Pancreas (tissue), 10 donors: ENCODE measurements at places on chromosomes 6 and 20. TPM values are rescaled to one million over a fixed set of nuclear protein-coding genes. Genes with fewer than 3 reads are reported as not detected.

SOX18 gene
- total RNA-seq, result 4.6 TPM

HLA-DQB1 gene
- 3.2 TPM for total RNA-seq

ADTRP gene
- total RNA-seq, result 0.13 TPM

DNA sequence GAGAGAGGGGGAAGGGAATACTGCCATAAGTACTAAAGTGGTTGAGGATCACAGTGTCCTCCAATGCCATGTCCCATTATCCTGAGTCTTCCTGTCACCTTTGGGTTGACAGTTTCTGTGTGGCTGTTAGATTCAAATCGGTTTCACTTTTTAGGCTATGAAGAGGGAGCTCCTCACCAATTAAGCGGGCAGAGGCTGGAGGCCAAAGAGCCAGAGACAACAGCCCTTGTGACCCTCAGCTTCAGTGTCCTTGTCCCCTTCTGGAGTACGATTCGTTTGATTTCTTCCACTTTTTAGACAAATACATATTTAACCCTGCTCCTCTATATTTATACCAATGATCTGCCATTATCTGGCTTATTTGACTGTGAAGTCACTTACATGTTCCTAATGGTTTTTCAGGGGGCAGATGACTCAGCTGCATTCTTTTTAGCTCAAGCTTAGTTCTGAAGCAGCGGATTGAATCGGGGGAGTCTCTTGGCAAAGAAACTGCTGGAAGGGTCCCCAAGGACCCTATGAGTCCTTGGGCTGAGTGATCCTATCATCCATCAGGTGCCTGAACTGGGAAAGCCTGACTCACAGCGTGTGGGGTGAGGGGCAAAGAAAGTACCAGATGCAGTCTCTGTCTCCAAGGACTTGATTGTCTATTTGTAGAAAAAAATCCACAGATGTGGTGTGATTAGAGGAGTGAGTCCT, 18.2 kb downstream of the FERMT1 start:
- no peak for DNase-seq

DNA sequence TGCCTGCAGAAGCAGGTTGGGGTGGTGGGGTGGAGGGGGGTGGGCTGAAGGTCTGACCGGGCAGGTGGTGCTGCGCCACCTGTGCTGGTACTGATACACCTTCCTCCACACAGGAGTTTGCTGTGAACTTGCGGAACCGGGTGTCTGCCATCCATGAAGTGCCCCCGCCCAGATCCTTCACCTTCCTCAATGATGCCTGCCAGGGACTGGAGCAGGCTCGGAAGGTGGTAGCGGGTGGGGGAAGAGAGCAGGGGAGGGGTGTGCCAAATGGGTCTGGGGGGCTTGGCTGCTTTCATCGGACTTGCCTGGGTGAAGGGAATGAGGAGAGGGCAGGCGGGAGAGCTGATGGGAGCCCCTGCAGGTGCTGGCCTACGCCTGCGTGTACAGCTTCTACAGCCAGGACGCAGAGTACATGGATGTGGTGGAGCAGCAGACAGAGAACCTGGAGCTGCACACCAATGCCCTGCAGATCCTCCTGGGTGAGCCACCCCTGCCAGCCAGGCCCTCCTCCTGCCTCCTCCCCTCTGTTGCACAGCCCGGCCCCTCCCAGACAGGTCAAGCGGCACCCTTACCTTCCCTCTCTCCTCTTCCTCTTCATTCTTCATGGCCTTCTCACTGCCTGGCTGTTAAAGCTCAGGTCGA, 6.7 kb downstream of the DNPH1 start:
- DNase-seq, result no peak

DNA sequence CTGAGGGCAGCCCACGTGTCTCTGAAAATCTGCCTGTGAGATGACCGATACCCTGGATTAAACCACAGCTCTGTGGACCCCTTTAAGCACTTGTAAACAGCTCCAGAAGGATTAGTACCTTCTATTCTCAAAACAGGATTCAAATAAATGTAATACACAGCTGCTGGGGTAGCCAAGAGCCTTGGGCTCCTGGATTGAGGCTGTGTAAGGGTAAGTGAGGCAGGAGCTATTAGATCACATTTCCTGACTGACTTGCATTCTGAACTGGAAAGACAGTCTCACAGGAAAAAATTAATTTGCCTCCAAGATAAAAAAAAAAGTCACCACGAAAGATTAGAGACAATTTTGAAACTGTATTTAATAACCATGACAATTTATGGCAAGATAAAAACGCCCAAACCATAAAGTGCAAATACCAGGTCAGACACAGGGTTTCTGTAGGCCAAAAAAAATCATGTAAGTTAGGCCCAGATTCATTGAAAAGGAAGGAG, 78.0 kb downstream of the TRMT11 start:
- DNase-seq, result no peak

- DNase-seq, result no peak
Observed at GRCh38 chr20:46044896-46045295, 15.9 kb downstream of the SLC12A5 start.

GGTLC1 gene
- not detected for total RNA-seq

DNA sequence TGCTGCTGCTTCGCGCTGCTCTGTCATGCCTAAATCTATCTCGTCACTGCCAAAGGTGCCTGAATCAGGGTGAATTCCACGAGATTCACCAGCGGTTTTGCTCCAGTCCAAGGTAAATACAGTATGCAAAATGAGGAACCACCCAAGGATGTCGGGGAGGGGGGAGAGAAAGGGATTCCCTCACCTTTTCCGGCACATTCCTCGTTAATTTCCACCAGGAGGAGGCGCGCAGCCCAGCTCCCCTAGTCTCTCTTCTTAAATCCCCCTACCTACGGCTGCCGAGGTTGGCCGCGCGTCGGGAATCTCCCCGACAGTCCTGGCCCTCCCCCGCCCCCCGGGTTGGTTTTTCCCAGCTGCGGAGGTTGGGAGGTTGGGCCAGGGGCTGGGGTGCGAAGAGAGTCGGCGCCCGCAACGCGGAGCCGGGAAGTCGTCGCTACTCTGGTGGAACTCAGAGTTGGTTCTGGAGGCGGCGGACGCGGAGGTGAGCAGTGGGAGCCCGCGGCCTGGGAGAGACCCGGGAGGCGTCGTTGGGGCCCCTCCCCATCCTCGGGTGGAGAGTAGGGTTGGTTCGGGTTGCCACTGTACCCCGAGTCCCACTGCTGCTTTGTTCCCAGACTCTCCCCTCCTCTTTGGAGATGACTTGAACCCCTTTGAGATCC, at the start of gene TPBG:
TSS of gene TPBG (plus strand) at position 390 of the 659 bp plus-strand sequence. CDS start 1,145 bp downstream, outside the sequence.
- peak; percentile 54 for DNase-seq

DNA sequence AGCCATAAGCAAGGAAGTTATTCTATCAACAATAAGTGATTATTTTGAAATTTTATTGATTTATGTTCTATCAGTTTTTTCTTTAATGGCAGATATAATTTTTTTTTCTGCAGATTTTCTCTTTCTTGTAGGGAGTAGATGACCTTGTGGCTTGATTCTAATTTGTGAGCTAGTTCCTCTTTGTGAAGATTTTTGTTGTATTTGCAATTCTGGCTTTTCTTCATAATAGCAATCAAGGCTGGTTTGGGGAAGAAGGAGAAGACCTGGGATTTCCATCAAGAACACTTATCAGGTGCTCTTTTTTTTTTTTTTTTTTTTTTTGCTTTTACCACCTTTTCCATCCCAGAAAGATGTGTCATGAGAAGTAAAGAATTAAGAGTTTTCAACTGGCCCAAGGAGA, 324.2 kb upstream of the MAN1A1 start:
- DNase-seq, result no peak

HTR1B gene
- total RNA-seq, result 0.12 TPM

GRCh38 chr6:145178391-145178790, 556.9 kb downstream of the EPM2A start:
- DNase-seq, result no peak

- no peak for DNase-seq
Observed at GRCh38 chr6:122709922-122710512, 69.5 kb upstream of the FABP7 start.

DNA sequence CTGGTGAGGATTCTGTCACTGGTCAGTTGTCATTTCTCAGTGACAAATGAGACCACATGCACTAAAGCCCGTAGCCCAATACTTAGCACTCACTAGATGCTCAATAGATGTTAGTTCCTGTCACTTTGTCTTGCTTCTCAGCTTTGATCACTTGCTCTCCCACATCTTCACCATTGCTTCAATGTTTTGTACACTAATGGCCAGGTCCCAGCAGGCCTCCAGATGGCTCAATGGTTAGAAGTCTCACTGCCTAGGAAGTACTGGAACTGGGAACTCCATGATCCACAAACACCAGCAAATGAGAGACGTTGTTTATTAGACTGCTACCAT, 502.8 kb upstream of the JARID2 start:
- no peak for DNase-seq

DNA sequence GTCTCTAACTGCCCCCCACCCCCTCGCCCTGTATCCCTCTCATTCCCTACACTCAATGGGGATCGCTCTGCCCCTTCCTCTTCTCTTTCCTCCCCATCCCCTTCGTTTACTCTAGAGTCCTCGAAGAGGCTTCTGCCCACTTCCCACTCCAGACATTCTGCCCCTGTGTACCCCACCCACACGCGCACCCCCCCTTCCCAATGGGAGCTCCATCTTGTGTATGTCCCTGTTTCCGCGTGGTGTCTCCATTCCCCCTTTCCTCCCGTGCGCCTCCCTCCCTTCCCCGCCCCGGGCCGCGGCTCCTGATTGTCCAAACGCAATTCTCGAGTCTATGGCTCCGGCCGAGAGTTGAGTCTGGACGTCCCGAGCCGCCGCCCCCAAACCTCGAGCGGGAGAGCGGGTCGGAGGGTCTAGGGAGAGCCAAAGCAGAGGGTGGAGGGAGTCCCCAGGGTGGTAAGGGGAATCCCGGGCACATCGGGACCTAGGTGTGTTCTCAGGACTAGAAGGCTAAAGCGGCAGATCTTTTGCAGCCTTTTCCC, 679 bp upstream of the RING1 start:
- DNase-seq, result peak; percentile 79
